Right ventricle myocardium inferior (tissue), 1 donor: ENCODE measurements at places on chromosomes 3 and 15. TPM values are rescaled to one million over a fixed set of nuclear protein-coding genes. Genes with fewer than 3 reads are reported as not detected.

DNA sequence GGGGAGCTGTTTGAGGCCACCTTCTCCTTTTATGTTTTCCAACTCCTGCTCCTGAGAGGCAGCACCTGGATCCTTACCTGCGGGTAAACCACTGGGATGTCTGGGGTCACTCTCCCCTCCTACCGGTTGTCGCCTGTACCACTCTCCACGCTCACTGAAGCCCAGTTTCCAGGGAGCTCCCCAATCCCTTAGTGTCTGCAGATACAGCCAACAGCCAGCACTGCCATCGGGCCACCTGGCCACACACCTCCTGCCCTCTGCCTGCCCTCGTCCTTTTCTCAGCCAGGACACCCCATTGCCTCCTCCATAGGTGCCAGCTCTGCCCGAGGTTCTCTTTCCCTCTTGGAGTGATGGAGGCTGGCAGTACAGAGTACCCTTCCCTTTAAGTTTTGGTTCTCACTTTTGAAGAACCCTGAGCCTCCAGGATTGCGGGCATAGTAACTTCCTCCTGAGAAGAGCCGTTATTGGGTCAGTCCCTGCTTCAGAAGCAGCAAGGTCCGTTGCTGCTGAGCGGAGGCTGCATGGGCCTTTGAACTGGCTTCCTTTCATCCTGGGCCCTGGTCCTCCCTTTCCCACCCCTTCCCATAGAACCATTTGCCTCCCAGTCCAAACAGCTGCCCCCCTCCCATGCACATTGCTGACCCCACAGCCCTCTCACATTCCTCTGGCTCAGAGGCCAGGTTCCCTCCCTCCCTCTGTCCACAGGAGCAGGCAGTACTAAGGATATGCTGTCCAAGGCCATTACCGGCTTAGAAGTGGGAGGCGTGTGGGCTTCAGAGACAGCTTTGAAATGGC lies 30.9 kb downstream of the ARNT2 start:
- DNase-seq, result no peak

- DNase-seq, result no peak
These were observed 26.2 kb downstream of the RBPMS2 start for GRCh38 chr15:64749167-64749566.

GRCh38 chr3:172069478-172069877 lies 30.1 kb downstream of the FNDC3B start:
- DNase-seq, result no peak

The SLC38A3 gene
- total RNA-seq, result 10.3 TPM

DNA sequence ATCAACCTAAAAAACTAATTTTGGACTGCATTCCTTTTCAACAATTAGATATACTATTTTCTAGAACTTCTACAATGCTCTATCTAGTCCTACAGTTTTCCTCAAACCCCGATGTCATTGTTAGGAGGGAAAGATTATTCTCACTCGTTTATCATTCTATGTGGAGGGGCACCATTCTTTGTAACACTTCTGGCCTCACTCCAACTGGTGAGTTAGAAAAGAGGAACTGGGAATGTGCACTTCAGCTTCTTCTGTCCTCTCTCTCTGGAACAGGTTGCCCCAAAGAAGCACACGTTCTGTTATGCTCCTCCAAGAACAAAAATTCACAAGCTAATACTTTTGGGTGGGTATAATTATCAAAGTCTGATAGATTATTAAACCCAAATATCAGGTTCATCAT lies 137.9 kb downstream of the UACA start:
- no peak for DNase-seq

DNA sequence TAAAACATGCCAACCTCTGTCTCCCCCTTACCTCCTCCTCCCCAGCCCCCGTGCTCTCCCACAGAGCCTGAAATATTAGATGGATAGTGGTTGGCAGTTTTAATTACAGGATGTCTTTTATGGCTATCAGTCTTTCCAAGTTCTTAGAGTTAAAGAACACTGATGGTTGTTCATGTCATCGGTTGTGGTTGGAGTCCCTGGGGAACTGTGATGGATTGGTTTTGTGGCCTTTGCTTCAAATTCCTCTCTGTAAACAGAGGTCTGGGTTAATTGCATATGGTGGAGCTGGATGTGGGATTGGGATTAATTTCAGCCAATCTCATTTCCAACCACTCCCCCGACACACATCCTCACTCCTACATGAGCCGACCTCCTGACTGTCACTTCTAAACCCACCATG lies 164.5 kb upstream of the PROK2 start:
- DNase-seq, result no peak

The UACA gene
- total RNA-seq, result 25.8 TPM

The SEMA4B gene
- 27.7 TPM for total RNA-seq

DNA sequence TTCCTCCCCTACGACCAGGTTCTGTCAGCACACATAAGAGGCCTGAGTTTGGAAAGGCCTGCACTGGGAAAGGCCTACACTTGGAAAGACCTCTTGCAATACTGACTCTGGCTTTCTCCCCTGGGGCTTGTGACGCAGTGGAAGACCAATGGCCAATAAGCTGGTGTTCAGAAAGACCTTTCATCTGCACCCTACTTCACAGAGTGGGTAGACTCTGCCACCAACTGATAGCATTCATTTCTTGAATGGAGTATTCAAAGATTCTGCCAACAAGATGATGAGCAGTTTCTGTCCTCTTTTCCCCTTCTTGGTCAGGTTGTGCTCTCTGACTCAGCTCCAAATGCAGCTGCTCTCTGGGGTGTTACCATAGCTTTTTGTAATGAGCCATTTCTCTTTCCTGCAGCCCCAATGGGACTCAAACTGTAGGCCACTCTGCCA lies 48.8 kb downstream of the TIPARP start:
- no peak for DNase-seq

DNA sequence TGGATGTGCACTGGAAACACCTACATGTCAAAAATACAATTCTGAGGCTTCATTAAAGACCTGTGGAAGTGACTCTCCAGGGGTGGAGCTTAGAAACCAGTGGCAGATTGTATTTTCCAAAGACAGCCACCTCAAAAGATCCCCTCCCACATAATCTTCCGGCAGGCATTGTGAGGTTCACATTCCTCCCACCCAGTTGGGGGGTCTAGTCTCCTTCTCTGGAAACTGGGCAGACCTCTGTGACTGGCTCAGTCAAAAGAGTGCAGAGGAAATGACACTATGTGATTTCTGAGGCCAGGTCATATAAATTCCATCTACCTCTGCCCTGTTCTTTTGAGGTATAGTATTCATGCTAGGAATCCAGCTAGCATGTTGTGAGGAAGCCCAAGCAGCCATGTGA lies 1.9 kb upstream of the CFAP92 start:
- no peak for DNase-seq

The ISLR gene
- 13.8 TPM for total RNA-seq

The ANKRD34C gene
- total RNA-seq, result 0.11 TPM

DNA sequence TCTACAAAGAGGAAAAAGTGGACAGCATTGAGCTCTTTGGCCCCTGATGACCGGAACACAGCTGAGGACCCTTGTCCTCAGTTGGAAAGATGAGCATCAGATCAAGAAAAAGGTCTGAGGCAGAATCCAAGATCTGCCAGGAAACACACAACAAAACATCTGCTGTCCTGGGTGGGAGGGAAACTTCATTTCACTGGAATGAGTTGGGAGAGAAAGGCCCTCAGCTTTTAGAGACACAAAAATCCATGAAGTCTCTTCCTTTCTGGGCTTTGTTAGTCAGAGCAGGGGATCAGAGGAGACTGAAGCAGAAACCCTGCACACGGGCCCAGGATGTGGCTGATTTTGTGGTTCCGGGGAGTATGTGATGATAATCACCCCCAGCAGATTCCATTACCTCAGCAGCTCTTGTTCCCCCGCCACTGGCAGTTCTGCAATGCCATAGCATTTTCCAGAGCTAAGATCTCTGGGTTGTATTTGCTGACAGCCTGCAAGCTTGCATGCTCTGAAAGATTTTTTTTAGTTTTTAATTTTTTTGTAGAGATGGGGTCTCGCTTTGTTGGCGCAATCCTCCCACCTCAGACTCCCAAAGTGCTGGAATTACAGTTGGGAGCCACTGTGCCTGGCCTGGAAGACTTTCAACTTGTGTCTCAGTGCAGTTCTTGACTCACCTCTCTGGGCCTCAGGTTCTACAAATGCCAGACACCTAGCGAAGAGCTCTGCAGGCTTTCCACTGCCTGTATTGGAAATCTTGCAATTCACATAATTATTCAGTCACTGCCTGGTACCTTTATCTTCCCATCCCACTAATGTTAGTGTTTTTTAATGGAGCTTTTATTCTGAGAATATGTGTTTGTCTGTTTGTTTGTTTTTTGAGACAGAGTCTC lies 5.8 kb upstream of the TATDN2 start:
- DNase-seq, result no peak

- no peak for DNase-seq
These were observed 146.5 kb downstream of the XXYLT1 start for GRCh38 chr3:195124378-195124992.
